NCI-H1092 treated with DMSO at 0.1 percent for 48 hours (cell line): ENCODE measurements at places on chromosomes 5 and 9.

DNA sequence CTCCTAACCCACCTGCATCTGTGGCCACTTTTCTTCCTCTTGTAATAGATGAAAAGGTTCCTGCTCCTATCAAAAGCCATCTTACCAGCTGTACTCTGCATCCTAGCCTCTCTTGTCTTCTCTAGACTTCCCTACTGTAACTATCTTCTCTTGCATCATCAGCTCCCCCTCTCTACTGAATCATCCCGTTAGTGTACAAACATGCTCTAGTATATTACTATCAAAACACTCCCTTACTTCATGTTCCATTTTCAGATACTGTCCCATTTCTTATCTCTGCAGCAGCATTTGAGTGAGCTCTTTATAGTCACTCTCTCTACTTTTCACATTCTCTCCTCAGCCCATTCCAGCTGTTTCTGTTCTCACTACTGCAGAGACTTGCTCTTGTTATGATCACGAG lies 2.8 kb downstream of the SRA1 start:
- no peak for DNase-seq

DNA sequence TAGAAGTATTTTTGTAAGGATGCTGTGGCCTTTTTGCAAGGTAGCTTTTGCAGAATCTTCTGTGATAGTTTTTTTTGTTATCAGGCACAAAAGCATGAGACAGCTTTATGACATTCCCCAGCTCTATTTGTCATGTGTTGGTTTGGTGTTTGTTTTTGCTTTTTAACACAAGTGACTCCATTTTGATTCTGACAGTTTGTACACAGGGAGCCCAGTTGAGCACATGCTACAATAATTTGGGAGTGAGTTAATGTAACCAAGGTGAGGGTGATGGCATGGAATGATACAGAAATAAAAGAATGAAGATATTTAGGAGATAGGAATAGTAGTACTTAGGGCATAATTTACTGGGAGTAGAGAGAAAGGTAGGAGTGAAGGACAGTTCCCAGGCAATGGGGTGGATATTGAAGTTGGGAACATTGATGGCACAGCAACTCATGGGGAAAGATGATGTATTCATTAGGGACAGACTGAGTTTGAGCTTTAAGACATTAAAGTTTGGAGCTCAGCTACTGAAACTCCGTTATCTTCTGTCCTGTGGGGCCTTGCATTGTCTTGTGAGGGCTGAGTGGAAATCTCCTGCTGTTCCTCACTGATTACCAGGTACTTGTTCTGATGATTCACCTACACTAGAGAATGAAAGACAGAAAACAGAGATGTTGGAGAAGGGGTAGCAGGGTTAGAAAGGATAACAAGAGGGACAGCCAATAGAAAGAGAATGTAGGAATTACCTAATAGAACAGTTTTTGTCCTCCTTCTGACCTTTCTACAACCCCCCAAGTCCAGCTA lies 88.3 kb upstream of the CCDC112 start:
- DNase-seq: no peak

- DNase-seq: no peak
Measured at GRCh38 chr9:4180907-4181605, 118.8 kb downstream of the GLIS3 start.

DNA sequence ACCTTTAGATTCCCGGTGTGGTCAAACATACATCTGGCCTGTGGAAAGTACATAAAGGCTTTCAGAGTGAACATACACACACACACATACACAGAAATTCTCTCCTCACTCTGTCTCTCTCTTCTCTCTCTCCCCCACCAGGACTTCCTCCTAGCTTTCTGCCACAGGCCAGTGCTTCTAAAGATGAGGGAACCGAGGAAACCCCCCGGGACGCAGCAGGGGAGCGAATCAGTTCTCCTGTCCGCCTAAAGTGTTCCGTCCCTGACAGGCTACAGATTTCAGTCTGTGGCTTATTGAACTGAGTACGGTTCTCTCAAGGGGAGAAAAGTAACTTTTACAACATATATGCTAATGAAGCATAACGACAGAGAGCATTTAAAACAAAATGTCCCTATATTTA lies 75.8 kb downstream of the MED27 start:
- DNase-seq: no peak

DNA sequence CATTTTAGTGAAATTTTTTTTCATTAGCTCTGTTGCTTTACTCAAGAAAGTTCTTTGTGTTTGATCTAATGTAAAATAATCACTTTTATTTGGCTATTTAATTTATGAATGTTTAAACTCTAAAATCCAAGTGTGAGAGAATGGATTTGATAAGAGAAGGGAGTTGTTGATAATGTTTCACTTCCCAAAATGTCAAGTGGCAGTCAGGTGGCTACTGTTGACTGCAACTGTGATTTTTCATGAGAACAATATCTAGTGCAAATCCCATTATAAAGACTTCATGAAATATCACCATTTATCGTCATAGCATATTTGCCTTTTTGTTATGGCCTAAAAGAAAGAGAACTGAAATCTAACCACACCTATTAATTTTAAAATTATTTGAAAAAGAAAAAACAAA lies 118.3 kb upstream of the SNX2 start:
- DNase-seq: no peak

DNA sequence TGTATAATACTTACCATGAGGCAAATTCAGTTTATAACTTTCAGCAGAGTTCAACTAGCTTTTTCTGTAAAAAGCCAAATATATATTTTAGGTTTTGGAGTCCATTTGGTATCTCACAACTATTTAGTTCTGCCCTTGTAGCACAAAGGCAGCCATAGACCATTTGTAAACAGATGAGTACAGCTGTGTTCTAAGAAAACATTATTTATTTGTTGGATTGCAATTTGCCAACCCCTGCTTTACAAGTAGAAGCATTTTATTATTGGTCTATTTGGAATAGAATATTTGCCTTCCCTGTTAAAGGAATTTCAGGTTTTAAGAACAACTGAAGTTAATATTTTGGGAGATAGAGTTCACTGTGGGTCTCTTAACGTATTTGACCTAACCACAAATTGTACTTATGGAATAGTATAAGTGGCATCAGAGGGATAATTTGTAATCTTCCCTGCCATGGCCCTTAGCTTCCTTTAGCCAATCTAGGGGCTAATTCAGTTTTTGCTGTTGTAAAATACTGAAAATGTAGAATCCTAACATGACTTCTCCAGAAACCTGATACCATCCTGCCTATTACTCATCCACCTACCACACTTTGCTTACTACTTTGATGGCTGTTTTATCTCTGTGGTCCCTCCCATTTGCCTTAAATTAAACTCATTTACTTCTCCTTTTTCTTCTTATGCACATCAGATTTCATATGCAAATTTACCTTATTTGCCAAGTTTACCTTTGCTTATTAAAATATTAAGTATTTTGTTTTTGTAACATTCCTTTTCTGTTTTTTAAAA lies 109.2 kb downstream of the DMXL1 start:
- no peak for DNase-seq
